ENCODE measurements at places on chromosomes 7 and 10.

DNA sequence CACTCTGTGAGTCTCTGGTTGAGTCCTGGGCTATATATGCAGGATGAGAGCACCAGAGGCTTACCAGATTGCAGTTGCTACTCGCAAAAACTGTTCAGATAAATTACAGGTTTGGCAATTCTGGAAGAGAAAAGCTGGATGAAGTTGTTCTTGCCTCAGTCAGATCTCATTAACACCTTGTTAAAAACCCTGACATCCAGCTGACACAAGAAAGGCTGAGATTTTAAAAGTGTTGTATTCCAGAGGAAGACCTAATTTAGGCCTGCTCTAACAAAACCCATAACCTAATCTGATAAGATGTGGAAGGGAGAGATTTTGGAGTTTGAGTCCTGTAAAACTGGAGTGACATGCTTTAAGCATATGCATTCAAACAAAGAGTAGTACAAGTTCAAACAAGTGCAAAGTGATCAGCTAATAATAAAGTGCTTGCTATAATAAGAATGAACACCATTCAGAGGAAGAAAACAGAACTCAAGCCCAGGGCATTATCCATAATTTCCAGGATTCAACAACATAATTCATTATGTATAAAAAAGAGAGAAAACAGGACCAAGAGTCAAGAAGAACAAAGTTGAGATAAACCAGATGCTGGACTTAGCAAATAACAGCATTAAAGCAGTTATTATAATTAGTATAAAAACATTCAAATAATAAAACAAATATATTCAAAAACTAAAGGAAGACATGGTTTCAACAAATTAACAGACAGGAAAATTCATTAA is 135.5 kb downstream of the CD36 start:
- no peak for DNase-seq

GRCh38 chr7:157002819-157003421 is 7.5 kb downstream of the MNX1 start:
- DNase-seq = no peak

DNA sequence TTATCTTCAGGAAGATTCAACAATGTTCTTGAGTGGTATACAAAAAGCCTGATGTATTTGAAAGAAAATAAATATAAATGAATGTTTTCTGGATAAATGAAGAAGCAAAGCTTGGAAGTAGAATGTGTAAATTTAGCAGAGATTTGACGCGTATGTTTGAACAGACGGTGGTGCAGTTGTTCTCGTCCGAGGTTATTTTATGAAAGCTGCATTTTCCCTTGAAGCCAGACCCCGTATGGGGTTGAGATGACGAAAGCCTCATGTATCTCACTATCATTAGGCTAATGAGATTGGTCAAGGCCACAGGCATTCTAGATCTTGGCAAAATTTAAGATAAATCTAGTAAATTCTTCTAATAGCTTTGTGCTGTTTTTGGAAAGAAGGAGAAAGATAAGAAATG is 195.2 kb downstream of the NXPH1 start:
- no peak for DNase-seq

DNA sequence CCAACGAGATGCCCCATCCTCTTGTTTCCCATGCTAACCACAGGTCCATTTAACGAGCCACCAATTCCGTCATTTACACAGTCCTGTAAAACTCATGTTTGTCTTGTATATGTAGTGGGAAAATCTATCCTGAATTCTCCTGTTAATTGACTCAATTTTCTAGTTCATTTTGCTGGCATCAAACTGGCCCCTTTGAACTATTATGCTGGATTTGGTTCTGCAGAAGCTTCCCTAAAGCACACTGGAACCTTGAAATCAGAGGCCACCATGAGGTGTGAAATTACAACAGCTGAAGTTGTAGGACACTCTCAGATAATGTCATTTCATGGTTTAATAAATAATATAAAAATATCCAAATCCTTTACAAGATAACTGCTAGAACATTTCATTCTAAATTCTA is 129.8 kb upstream of the AKR1E2 start:
- DNase-seq = no peak

DNA sequence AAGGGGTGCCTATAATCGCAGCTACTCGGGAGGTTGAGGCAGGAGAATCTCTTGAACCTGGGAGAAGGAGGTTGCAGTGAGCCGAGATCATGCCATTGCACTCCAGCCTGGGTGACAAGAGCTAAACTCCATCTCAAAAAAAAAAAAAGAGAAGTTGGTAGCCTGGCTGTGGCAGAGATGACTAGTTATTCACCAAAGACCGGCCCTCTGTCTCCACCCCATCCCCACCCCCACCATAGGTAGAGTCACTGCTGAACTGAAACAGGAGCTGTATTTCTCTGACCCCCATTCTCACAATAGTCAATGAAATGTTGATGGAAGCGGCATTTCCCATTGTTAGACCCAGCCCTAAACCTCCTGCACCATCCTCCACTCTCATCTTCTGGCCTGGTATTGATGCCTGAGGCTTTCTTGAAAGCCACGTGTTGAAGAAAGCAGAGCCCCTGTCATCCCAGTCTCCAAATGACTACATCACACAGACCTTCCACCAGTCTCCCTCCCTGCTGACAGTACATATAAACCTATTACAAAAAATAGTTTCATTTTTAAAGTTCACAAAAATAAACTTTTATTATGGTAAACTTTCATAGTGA is 9.4 kb upstream of the PIK3CG start:
- no peak for DNase-seq

DNA sequence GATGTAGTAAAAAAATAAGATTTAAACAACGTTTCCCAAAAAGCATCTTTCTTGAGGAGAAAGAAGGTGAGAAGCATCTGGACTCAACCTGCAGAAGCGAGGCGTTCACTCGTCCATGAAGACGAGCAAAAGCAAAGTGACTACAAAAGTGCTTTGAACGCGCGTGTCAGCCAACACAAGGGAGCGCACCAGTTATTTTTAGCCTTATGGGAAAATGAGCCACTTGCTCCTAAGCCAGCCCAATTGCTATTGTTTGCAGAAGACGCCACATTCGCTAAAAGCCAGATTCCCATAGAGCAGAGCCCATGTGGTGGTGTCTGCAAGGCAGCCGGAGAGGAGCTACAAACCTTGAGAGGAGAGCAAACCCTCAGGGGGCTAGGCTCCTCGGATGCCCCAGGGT is 122.5 kb downstream of the FAM53B start:
- no peak for DNase-seq

DNA sequence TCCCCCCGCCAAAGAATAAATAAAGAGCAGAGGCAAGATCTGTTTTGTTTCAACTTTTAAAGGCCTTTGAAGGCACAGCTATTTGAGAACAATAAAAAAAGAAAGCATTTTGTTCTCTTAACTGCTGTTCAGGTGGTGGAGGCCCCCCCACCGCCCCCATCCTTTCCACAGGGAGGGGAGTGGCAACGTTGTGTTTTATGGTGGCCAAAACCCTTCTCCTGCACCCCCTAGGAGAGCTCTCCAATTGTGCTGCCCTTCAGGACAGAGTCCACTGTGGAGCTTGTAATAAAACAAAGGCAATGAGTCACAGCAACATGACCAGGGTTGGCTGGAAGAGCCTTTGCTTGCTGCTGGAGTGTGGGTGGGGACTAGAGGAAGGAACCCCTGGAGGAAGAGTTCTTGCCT is 987.9 kb downstream of the KCNMA1 start:
- DNase-seq = no peak

DNA sequence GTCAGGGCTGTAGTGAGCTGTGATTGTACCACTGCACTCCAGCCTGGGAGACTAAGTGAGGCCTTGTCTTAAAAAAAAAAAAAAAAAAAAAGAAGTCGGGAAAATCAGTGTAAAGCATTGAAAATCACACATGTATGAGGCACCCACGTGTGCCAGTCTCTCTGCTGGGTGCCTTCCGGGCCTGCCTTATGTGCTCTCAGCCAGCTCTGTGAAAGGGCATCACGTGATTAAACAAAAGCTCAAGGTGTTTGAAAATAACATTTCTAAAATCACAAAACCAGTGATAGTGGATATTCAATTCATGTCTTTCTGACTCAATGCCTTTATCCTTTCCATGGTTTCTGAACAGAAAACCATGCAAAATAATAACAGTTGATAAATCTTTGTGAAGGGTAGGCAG is 125.2 kb upstream of the PALS2 start:
- DNase-seq = no peak

DNA sequence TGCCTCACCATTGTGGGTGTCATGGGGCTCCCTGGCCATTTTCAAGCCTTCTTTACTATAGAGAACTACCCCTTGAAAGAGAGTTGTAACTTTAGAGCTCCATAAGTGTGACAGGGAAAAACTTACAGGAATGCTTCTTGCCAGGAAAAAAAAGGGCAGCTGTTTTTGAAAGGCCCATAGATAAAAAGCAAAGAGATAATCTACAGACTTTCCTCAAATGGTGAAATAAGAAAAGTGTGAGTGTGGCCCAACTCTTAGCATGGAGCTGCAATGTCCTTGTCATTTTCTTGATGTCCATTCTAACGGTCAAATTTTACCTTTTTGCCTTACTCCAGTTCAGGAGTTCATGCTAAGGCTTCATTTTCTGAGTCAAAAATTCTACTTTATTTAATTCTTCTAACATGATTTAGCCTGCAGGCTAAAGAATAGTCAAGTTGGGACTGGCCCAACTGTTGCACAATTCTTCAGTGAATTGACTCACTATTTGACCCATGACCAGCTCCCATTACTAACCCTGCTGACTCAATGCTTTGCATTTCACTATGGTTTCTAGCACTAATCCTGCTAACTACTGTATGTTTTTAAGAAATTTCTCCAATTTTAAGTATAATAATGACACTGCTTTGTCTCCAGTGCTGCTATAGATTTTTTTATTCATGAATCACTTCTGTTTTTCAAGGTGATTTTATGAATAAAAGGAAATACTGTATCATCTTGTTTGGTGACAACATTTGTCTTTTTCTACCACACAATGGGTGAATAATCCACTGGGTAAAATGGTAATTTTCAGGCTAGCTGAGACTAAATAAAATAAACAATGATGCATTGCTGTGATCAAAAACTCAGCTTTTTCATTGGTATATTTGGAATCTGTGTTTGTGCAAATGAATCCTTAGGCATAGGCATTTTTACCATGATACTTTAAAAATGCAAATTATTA is 41.4 kb upstream of the SGCE start:
- no peak for DNase-seq

DNA sequence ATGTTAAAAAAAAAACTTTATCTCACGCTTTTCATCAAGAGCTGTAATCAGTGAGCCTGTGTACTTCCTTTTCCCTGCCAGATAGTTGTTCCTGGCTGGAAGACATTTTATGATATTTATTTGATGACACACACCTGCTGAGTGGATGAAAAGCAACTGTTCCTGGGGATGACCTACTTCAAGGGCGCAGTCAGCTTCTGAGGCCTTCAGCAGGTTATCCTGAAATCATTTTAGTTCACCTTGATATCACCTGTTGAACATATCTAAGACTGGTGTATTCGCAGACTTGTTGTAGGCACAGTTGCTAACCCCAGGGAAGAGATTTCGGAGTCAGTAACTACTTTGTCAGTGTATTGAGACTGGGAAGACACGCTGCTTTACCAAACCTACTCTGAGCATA is 234.5 kb upstream of the TCF7L2 start:
- no peak for DNase-seq

DNA sequence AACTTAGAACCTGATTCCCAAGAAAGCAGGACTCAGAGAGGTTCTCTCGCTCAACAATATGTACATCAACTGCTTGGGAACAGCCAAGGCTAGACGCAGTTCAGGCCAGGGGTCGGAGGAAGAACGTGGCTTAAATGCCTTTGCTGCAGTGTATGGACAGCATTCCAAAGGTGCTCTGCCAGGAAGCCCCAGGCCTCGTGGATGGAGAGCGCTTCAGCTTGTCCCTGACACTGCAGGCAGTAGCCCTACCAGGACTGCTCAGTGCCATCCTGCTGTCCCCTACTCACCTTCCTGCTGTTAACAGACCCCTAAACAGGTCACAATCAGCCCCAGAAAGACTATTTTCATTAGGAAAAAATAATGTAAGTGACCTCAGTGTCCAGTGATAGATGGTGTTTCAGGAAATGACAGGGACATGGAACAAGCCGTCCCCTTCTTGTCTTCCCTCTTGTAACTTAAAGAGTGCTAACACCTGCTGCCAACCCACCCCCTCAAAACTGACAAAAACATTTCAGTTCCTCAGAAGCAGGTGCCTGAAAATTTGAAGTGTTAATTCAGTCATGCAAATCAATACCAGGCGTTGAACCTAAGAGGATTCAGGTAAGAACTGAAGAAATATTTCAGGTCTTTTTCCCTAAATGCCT is 16.5 kb downstream of the CREB3L2 start:
- no peak for DNase-seq

GRCh38 chr7:30510124-30511075 is 5.8 kb upstream of the GGCT start:
- no peak for DNase-seq

- DNase-seq = no peak
Measured at GRCh38 chr10:14558025-14558424, 216.7 kb downstream of the FAM107B start.

- no peak for DNase-seq
Measured at GRCh38 chr10:18501198-18501597, 150.2 kb downstream of the NSUN6 start.

DNA sequence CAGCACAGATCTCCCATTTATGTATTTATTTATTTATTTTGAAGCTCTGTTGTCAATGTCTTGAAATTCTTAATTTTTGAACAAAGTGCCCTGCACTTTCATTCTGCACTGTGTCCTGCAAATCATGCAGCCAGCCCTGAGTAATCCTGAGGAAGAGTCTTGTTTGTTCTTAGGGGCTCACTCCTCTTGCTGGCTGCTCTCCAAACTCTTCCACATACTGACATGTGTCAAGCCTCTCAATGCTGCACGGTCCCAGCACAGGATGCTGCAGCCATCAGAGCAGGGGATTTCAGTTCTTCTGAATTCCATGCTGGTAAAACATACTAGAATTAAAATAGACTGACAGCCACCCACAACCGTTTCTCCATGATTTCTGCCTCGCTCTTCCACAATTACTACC is 207.2 kb downstream of the PARD3 start:
- no peak for DNase-seq

DNA sequence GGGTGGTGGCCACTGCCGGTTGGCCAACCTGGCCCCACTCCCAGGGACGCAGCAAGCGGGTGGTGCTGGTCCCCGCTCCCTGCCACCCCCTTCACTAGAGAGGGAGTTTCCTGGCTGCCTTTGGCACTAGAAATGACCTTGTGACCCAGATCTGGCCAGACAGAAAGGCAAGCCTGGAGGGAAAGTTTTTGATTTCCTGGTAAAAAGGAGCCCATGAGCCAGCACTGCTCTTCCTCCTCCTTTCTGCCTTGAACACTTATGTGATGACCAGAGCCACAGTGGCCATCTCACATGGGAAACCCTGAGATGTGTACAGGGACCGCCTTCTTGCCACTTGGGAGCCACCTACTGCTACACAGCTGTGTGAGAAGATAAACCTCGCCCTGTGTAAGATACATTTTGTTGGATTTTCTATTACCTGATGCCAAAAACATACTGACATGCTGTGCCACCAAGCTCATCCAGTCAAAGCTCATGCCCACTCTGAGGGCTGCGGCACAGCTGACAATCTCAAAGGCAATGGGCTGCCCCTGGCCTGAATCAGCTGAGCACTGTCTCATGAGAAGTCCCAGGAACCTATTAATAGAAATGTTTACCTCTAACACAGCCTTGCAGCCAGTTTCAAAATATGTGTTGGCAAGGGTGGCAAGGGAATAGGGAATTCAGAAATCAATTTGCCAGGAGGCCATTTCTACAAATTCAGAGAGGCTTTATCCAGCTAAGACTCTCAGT is 94.0 kb downstream of the CYTH3 start:
- DNase-seq = no peak

All from stimulated activated CD8-positive, alpha-beta memory T cell treated with anti-CD3 and anti-CD28 coated beads, Interleukin-4, amount 100 ng/mL, for 4 hours (primary cell).